ENCODE measurements at places on chromosomes 7 and 10. TPM values are rescaled to one million over a fixed set of nuclear protein-coding genes. Genes with fewer than 3 reads are reported as not detected.
A peak's percentile ranks its signal among the peaks of the same experiment; 100 is the strongest.

DNA sequence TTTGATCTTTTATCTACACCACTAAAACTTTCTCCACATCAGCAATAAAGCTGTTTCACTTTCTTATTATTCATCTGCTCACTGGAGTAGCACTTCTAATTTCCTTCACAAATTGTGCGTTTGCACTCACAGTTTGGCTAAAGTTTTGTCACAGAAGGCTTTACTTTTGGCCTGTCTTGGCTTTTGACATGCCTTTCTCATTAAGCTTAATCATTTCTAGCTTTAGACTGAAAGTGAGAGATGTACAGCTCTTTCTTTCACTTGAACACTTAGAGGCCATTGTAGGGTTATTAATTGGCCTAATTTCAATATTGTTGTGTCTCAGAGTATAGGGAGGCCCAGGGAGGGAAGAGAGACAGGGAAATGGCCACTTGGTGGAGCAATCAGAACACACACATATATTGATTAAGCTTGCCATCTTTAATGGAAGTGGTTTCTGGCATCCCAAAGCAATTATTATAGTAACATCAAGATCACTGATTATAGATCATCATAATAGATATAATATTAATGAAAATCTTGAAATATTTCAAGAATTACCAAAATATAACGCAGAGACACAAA is 512.5 kb downstream of the ETV1 start:
- DNase-seq = no peak

- no peak for DNase-seq
These were observed 547.2 kb downstream of the ETV1 start for GRCh38 chr7:13442226-13442625.

Gene LIPK
- total RNA-seq = not detected

GRCh38 chr7:86574006-86574405 is 69.7 kb upstream of the GRM3 start:
- no peak for DNase-seq

DNA sequence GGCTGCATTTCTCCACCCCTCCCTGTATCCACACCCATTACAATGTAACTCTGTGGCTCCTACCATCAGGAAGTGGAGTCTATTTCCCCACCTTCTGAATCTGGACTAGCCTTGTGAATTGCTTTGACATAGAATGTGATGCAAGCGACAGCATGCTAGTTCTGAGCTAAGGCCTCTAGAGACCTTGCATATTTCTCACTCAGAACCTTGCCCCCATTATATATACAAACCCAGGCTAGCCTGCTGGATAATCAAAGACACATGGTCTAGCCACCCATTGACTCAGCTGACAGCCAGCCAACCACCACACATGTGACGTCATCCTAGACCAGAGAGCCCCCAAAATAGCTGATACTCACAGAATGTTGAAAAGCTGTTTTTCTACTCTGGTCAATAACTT is 77.9 kb downstream of the CCDC71L start:
- DNase-seq = no peak

Gene OR2A5
- not detected for total RNA-seq

- DNase-seq = no peak
These were observed 14.5 kb downstream of the ADK start for GRCh38 chr10:74165530-74165901.

Gene SYCE1
- not detected for total RNA-seq

- DNase-seq = no peak
These were observed 50.6 kb downstream of the TMEM168 start for GRCh38 chr7:112739436-112740180.

- no peak for DNase-seq
These were observed 17.3 kb upstream of the CSGALNACT2 start for GRCh38 chr10:43120929-43121314.

- peak; percentile 51 for DNase-seq
These were observed 328.4 kb upstream of the AOAH start for GRCh38 chr7:37052705-37053104.

- no peak for DNase-seq
These were observed 39.6 kb upstream of the INPP5A start for GRCh38 chr10:132497861-132498561.

DNA sequence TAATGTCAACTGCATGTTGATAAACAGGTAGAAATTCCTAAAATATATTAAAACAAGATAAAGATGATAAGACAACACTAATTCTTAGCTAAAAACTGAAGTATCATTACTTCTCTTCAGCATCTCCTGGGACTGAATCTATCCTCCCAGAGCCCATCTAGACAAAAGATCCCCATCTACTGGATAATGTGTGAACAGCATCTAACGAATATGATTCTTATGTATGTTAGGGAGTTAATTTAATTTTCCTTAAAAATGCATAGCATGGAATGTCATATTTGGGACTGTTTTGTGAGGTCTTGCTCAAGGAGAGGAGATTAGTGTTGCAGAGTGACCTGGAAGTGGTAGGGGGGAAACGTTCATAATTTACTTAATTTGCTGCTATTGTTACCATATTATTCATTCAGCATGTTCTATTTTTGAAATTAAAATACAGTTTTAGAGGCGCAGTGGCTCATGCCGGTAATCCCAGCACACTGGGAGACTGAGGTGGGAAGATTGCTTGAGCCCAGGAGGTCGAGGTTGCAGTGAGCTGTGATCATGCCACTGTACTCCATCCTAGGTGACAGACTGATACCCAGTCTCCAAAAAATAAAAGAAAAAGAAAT is 305.1 kb upstream of the CSTF2T start:
- DNase-seq = no peak

DNA sequence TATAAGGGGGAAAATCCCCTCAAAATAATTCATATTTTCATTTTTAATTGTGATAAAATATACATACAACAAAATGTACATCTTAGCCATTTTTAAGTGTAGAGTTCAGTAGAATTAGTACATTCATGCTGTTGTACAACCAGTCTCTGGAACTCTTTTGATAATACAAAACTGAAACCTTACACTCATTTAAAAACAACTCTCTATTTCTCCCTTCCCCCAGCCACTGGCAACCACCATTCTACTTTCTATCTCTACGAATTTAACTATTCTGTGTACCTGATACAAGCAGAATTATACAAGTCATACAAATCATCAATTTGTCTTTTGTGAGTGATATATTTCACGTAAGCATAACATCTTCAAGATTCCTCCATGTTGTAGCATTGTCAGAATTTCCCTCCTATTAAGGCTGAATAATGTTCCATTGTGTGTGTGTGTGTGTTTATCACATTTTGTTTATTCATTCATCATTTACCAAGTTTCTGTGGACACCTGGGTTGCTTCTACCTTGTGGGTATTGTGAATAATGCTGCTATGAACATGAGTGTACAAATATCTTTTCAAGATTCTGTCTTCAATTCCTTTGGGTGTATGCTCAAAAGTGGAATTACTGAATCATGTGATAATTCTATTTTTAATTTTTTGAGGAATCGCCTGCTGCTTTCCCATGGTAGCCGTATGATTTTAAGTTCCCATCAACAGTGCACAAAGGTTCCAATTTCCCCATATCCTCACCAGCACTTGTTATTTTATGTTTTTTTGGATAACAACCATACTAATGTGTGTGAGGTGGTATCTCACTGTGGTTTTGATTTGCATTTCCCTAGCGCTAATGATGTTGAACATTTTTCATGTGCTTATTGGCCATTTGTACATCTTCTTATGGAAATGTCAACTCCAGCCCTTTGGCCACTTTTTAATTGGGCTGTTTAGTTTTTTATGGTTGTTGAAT is 4.7 kb upstream of the EBLN1 start:
- no peak for DNase-seq

Gene UPK3B
- total RNA-seq = 4.7 TPM

Gene GRM3
- total RNA-seq = 1.4 TPM

- DNase-seq = no peak
These were observed 1052.3 kb upstream of the PHF14 start for GRCh38 chr7:9921326-9921725.

DNA sequence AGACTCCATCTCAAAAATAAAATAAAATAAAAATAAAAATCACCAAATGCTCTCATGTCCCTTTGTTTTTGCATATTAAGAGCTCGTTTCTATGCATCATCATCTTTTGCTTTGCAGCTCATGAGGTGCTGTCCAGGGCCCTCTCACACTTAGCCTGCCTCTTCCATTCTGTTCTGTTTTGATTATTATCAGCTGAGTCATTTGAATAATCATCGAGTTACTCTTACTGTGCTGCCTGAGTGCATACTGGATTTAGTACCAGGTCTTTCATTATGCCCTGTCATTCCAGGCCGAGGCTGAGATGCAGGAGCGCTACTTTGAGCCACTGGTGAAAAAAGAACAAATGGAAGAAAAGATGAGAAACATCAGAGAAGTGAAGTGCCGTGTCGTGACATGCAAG is 33.0 kb downstream of the UCMA start:
- no peak for DNase-seq

DNA sequence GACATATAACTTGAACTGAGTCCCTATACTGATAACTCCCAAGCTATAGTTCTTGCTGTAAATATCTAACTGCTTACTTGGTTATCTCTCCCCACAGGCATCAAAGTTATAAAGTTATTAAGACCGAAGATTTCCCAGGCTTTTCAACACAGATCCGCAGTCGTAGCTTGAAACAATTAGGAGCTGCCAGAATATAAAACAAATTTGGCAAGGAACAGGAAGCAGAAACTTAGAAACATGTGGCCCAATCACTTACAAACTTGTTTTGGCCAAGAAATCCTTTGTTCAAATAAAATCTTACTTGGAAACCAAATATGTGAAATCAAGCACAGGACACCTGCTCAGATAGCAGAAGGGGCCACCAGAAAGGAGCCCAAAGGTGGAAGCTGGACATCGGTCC is 9.0 kb downstream of the SLC16A12 start:
- no peak for DNase-seq

GRCh38 chr10:13812804-13813203 is 226.0 kb downstream of the PRPF18 start:
- no peak for DNase-seq

- DNase-seq = no peak
These were observed 5.1 kb downstream of the BLNK start for GRCh38 chr10:96266118-96266770.

DNA sequence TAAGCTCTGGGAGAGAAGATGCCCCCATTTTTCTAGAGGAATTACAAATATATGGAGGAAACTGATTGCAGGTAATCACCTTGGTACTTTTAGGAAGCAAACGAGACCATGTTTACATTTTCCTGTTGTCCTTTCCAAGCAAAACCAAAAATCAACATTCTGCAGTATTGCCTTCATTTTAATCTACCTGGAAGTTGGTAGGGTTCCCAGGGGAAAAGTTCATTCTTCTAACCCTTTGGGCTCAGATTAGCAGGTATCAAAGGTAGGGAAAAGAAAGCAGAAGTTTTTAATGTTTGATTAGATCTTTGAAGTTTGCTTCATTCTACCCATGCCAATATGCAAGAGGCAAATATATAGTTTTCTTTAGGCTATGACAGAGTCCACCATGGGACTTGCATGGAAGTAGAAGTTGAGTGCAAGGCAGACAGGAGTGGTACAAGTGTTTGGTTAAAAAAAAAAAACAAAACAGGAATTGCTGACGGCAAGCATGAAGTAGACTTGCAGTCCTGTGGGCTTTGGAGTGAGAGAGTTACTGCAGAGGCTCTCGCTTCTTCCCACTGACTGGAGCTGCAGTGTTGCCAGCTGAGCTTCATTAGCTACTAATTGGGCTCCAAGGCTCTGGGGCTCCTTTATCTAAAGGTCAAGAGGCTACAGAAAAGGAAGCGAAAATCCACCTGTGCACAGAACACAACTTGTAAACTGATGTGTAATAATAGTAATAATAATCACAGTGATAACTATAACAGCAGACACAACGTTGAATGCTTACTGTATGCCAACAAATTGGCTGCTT is 28.9 kb upstream of the ASAH2 start:
- no peak for DNase-seq

GRCh38 chr7:601595-602340 is 82.1 kb upstream of the PDGFA start:
- no peak for DNase-seq

GRCh38 chr7:98293746-98294145 is 12.3 kb downstream of the BRI3 start:
- DNase-seq = no peak

Gene MINDY3
- total RNA-seq = 26.2 TPM

- DNase-seq = no peak
These were observed 5.8 kb downstream of the CDCA7L start for GRCh38 chr7:21939858-21940372.

DNA sequence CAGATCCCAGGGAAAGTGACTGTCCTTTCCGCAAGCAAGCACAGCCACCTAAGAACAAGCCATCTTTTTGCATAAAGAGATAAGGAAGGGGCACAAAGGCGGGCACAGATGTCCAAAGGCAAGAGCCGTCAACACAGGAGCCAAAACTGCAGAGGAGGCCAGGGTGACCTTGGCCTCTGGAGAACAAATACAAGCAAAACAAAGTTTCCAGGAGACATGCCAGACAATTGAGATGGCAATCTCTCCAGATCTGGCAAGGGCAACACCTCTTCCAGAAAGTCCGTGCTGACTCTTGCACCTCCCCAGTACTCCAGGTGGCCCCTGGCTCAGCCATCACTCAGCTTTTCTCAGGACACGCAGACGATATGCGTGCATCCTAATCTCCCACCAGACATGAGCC is 58.2 kb downstream of the TEX36 start:
- DNase-seq = no peak

DNA sequence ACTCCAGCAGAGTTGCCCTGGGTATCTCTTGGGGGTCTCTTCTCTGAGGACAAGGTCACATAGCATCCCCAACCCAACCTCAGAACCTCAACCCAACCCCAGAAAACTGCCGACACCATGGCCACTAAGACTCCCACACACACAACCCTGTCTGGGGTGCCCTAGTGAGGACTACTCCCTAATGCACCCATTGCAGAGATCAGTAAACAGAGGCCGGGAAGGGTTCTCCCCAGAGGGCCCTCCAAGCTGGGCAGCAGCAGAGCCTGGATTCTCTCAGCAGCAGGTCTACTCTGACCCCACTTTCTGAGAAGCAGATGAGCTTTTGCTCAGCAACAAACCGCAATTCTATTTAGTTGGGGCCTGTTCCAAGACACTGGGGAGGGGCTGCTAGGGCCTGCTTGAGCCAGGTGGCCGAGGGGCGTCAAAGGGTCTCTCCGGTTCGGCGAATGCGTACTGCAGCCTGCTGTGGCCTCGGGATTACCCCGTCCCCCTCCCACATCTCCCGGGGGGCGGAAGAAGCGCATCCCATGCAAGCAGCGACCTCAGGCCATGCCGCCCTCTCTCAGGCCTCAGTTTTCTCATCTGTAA is 828 bp downstream of the OGDHL start:
- DNase-seq = no peak

GRCh38 chr10:97914837-97915211 is 65.2 kb downstream of the GOLGA7B start:
- peak; percentile 85 for DNase-seq

DNA sequence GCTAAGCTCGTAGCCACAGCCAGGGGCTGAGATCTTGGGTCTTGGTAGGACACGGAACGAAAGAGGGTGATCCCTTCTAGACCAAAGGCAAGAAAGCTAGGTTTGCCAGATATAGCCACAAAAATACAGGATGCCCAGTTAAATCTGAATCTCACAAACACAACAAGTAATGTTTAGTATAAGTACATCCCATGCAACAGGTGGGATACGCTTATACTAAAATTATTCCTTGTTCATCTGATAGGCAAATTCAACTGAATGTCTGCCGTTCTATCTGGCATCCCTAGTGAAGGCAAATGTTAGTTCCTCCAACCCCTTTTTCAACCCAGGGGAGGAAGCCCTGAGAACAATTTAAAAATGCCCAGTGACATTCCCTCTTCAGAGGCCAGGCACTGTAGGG is 131.1 kb upstream of the MGMT start:
- no peak for DNase-seq

- no peak for DNase-seq
These were observed 106.7 kb upstream of the INSYN2A start for GRCh38 chr10:127303105-127303504.
